ENCODE measurements at places on chromosomes 1 and 21. TPM values are rescaled to one million over a fixed set of nuclear protein-coding genes. Genes with fewer than 3 reads are reported as not detected.

KRTAP21-2 gene
- not detected for total RNA-seq

AADACL4 gene
- not detected for total RNA-seq

TMPRSS3 gene
- total RNA-seq = not detected

INSRR gene
- 0.07 TPM for total RNA-seq

LDLRAD1 gene
- total RNA-seq = not detected

KTI12 gene
- 3.0 TPM for total RNA-seq

MTFR1L gene
- 226 TPM for total RNA-seq

KIF21B gene
- total RNA-seq = 0.32 TPM

C1orf185 gene
- total RNA-seq = not detected

PHF13 gene
- 8.7 TPM for total RNA-seq

TPR gene
- 80.4 TPM for total RNA-seq

DNA sequence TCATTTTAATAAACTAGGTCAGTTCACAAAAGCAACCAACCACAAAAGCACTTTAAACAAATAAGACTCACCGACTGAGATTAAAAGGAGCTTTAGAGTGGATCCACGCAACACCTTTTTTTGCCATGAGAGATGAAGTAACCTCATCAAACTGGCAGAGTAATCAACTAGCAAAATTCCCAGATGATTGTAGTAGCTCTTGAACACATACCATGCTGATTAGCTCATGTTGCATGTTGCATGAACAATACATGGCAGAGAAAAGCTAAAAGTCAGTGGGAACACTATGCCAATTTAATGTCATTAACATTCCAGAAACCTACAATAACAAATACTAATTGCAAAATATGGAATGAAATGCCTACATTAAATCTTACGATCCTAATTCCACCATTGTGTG is 4.1 kb downstream of the WARS2 start:
- no peak for DNase-seq

GRCh38 chr1:119676571-119677206 is 28.6 kb upstream of the ZNF697 start:
- DNase-seq = no peak

DNA sequence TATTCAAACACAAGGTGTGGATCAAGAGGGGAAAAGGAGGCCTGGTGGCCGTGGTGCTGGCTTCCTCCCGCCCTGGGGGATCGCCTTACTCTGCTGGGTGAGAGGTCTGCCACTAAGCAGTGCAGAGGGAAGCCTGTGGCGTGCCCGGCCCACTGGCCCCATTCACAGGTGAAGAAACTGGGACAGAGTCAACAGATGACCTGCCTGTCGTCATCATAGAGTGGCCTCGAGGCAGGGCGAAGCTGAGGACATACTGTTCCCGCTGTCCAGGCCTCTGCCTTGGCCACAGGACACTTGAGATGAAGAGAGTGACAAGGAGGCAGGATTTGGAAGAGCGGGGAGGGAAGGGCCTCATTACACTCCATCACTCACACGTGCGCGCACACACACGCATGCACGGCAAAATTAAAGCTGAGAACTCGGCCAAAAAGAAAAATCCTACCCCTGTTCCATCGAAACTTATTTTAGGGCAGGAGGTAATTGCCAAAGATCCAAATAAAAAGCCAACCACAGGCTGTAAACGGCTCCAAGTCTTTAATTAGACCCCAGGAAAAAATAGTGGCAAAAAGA is 50.5 kb downstream of the CASZ1 start:
- no peak for DNase-seq

- DNase-seq = no peak
These were observed 148.8 kb downstream of the SIPA1L2 start for GRCh38 chr1:232481091-232481490.

GRCh38 chr21:37936010-37936785 is 19.9 kb upstream of the KCNJ6 start:
- no peak for DNase-seq

DNA sequence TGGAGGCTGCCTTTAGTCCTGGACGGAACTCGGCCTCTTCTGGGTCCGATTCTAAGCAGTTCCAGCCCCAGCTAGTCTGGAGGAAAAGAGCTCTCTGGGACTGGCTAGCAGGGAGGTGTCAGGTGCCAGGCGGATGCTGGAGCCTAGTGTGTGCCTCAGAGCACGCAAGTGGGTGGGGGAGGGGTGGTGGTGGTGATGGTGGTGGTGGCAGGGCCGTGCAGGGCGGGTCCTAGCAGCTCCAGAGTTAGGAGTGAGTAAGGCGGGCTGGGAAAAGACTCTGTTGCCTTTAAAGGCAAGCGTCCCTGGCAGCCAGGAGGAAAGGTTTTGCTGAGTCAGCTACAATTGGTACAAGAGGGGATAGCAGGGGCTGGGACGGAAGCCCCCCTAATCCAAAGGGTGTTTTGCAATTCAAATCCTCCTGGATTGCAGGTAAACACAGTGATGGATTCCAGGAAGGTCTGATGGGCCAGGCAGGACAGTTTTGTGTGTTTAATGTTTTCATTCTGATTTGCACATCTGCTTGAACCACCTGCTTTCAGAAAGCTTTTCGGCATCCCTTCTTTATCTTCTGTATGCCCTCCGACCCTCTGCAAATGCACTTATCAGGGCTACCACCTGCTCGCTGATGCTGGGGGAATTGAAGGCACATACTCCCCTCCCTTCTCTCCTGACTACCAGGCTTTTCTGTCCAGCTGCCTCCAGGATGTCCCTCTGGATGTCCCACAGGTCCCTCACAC is 4.1 kb upstream of the SLC2A1 start:
- no peak for DNase-seq

DNA sequence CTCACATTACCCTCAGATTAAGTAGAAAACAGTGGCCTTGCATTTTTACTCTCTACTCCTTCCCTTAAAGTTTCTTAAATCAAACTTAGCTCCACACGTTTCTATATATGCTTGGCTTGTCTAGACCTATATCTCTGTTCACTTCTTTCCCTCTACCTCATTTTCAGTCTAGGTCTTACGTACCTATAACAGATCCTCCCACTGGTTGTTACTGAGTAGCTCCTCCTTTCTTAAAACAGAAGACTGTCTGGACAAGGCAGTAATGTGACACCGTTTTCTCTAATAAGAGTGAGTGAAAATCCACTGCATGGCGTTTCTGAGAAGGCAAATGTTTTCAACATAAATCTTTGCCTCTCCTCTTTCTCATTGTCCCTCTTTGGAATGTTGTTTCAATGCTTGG is 211.7 kb upstream of the POGK start:
- no peak for DNase-seq

- no peak for DNase-seq
These were observed 150.9 kb upstream of the JUN start for GRCh38 chr1:58934706-58935105.

- DNase-seq = no peak
These were observed 79.9 kb downstream of the CNIH3 start for GRCh38 chr1:224696021-224696420.

DNA sequence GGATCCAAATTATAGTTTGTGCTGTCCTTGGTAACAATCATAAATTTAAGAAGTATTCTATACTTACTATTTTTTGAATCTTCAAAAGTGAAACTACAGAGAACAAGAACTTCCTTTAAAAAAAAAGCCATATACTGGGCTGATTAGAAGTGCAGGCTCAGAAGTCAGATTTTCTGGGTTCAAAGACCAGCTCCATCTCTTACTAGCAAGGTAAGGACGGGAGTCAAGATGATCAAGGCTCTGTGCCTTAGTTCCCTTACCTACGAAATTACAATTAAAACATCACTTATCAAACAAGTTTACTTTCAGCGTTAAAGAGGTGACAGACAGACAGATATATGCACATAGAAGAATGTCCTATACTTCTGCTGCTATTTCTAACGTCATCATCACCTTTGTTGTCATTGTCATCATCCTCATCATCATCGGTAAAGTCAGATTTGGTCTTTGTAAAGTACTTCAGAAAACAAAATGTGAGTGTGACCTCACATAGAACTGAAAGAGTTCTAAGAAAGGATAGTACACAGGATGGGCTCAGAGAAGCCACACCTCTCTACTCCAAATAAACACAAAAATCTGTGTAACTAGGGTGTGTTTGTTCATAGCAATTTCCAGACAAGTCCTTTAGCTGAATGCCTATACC is 178.7 kb downstream of the VAV3 start:
- DNase-seq = no peak

DNA sequence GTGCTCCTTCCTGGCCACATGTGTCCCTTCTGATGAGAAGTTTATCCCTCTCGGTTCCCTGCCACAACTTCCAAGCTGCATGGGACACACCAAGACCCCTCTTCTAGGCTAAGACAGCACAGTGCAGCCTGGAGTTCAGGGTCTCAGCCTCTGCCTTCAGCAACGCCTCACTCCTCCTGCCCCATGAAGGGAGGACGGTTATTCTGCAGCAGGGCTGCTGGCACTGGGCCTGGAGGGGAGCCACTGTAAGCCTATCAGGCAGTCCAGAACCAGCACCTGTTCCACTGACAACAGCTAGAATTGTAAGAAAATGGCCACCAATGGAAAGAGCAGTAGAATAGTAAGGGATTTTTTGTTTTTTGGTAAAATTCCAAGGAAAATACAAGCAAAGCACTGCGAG is 72.3 kb downstream of the GALNT2 start:
- no peak for DNase-seq

DNA sequence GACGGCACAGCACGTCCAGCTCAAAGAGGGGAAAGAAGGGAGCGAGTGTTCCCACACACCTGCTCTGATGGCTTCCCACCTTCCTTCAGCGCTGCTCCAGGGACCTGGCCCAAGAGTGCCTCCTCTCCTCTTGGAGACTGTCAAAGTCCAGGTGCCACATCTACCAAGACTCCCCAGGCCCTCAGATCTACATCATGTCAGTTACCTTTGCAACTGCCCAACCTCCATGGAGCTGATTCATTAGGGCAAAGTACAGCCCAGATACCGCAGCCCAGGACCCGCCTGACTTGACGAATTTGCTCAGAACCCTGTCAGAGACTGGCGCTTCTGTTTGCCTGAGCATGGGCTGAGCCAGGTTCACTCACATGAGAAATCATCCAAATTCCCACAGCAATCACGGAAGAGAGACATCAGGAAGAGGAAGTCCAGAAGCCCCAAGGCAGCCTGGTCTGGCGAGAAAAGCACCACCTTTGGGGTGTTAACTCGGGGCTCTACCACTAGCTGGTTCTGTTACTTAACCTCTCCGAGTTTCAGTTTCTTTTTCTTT is at the start of gene SEC16B:
SEC16B (minus strand) TSS at position 234 of the 547 bp plus-strand sequence. CDS start 2,077 bp downstream, outside the sequence.
- no peak for DNase-seq

GRCh38 chr1:43321331-43321891 is 16.2 kb upstream of the MPL start:
- no peak for DNase-seq

- DNase-seq = no peak
These were observed 31.7 kb downstream of the RASSF5 start for GRCh38 chr1:206538901-206539640.

GRCh38 chr1:236844499-236845271 is 49.6 kb downstream of the MTR start:
- DNase-seq = no peak

- DNase-seq = no peak
These were observed 182.8 kb downstream of the EIF4G3 start for GRCh38 chr1:20993716-20994575.

GRCh38 chr1:89286549-89287180 is 14.0 kb upstream of the GBP5 start:
- DNase-seq = no peak

All from heart right ventricle (tissue), 16 donors.